ENCODE measurements at places on chromosomes 5 and 9.

GRCh38 chr5:150305557-150305956, 2.9 kb upstream of the ARSI start:
- no peak for DNase-seq

GRCh38 chr9:79868567-79869189, 296.9 kb downstream of the TLE4 start:
- peak; percentile 13 for DNase-seq

- DNase-seq = no peak
Measured at GRCh38 chr9:131769361-131769760, 29.5 kb upstream of the RAPGEF1 start.

DNA sequence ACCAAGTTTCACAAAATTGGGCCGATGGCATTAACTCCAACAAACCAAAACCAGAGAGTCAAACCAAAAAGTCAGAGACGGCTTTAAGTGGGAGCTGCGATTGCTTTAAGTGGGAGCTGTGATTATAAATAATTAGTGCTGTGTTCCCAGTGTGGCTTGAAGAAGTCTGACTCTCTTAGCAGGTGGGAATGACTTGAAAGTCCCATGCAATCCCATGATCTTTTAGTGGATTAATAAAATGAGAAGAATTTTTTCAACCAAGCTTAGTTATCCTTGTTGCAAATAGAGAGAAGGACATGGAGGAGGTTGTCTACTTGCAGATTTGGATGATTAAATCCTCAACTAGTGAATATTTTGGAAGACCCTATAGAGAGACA, 68.5 kb downstream of the MYO10 start:
- DNase-seq = no peak

DNA sequence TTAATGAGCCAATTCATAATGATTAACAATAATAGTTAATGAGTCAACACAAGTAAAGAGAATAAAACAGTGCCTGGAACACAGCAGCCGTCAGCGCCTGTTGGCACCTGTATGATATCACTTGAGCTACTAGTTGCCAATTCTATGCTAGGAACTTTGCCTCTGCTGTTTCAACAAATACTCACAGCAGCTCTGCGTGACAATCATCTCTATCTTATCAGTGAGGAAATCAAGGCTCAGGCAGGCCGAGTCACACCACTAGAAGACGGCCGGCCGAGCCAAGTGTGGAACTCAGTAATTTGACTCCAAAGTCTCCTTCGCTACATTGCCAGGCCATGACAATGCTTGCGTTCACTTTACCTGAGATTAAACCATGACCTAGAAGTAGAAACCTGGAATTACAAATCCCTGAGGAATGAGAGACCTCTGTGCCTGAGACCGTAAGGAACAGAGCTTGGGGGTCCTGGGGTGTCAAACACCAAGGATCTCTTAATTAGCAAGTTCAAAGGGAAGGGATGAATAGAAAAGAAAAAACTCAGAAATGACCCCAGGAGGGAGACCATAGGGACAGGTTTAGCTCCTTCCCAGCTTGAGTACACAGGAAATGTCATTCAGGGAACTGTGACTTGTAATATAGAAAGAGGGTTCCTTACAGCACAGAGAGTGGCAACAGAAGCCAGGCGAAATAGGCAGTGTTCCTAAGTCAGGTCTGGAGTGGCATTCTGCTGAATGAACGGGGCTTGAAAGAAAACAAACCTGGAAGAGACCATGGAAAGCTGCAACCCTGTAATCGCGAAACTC, 109.1 kb downstream of the SUSD1 start:
- no peak for DNase-seq

DNA sequence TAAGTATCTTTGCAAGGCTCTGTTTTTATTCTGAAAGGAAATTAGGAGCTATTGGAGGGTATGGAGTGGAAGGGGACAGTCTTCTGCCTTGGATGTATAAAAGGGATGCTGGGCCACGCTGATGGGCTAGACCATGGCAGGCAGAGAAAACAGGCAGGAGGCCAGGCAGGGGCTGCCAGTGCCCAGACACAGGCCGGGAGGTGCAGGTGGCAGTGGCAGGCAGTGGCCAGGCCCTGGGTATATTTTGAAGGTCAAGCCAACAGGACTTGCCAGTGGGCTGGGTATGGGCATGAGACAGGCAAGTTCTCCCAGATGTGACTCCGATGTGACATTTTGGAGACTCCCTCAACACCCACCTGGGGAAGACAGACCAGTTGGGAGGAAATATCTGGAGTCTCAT, 131.9 kb downstream of the KCNIP1 start:
- DNase-seq = no peak

DNA sequence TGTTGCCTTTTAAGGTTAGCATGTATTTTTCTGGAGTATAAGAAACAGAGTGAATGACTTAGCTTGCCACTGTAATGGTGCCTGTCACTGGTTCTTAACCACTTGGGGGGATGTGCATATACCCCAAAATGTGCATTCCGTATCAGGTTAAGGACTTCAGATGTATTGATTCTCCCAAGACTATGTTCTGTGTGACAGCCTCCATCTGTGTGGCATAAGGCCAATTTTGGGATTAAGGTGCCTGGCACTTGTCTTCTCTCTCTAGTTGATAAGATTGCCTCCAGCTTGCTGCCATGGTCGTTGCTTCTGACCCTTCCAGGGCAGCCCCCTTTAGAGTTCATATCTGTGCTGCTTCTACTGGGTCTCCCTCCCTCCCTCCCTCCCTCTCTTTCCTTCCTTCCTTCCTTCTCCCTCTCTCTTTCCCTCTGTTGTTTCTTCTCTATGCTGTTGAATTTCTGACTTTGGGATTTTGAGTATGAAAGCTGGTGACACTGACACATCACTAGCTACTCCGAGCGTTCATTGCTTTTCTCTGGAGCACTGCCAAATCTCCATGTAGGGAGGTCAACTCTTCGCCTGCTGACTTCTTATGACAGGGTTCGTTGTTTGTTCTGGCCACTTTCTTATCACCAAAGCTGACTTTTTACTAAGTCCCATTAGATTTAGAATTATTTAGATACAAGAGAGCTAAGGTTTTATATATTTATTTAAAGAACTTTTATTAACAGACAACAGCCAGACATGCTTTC, 31.0 kb downstream of the TNFAIP8 start:
- DNase-seq = no peak

- no peak for DNase-seq
Measured at GRCh38 chr9:17863213-17863883, 284.5 kb downstream of the SH3GL2 start.

- DNase-seq = no peak
Measured at GRCh38 chr5:14365831-14366430, 215.7 kb upstream of the OTULINL start.

DNA sequence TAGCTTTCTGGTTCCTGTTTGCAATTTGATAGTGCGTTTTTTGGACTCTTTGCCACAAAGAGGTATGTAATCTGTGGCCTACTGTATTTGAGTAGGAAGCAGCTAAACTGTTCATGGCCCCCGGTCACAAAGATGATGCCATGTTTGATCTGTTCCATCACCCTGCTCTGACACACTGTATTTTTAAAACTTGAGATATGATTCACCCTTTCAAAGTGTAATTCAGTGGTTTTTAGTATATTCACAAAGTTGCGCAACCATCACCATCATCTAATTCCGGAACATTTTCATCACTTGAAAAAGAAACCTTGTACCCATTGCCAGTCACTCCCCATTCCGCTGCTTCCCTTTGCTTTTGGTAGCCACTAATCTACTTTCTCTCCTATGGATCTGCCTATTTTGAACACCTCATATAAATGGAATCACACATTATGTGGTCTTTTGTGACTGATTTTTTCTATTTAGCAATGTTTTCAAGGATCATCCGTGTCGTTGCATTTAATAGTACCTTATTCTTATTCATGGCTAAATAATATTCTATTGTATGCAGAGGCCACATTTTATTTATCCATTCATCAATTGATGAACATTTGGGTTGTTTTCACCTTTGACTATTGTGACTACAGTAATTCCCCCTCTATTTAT, 141.6 kb downstream of the NR3C1 start:
- peak; percentile 12 for DNase-seq

- DNase-seq = peak; percentile 48
Measured at GRCh38 chr9:121261107-121261460, 6.9 kb upstream of the GSN start.

- DNase-seq = no peak
Measured at GRCh38 chr9:87340391-87340790, 157.3 kb upstream of the DAPK1 start.
